ENCODE measurements at places on chromosomes 11 and 22.

GRCh38 chr11:104876324-104876723 is 21.9 kb downstream of the CASP12 start:
- no peak for DNase-seq

- DNase-seq = no peak
Observed at GRCh38 chr11:34609850-34610249, 11.0 kb upstream of the EHF start.

DNA sequence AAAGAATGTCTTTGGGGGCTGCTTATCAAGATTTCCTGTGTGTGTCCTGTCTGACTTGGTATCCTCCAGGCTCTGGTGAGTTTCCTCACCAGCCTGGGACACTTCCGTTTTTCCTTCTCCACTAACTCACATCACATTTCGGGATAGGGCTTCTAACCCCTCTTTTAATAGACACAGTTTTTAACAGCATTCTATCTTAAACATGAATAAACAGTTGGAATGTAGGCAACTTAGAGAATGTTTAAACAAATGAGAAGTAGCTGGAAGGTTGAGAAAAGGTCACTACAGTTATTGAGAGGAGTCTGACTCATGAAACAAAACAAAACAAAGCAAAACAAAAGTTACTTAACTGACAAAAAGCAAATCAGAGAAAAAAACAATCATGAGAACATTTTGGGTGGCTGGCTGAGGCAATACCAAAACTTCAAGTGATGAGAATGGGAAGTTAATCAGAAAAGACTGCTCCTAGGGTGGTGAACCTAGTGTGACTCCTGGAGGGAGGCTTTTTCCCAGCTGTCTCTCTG is 64.7 kb upstream of the CTSC start:
- DNase-seq = no peak

DNA sequence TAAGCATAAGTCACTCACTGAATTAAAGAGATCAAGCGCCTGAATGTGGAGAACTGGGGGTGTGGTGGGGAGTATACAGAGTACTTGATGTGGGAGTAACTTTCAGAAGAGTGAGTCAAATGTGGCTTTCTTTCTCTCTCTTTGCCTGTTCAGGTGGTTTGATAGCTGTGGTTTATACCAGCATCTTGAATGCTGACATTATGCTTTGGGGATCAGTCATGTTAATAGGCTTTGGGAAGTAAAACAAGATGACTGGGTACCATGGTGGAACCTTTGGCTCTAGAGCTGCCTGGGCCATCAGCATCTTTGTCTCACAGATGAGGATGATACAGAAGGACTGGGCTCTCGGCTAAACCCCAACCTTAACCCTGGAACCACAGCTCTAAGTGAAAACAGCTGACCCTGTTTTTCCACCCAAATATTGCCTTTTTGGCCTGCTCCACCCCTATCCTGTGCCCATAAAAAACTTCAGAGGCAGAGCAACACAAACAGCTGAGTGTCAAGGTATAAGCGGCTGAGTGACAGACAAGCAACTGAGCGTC is 58.2 kb upstream of the GNAZ start:
- DNase-seq = no peak

DNA sequence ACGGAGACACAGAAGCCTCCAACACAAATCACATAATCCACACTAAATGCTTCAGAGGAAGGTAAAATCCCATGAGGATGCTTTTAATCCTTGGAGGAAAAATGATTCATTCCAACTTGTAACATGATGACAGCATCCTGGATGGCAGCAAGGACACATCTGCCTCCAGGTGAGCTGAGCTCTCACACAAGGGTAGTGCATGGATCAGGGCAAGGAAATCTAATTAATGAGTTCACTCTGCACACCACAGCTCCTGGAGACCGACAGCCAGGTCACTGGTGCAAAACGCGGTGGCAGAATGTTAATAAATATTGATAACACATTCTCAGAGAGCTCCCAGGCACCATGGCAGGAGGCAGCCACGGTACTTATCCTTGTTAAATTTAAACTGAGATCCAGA is 40.3 kb upstream of the CYP2D6 start:
- DNase-seq = no peak

GRCh38 chr11:1546536-1547466 is 25.3 kb downstream of the DUSP8 start:
- DNase-seq = no peak

DNA sequence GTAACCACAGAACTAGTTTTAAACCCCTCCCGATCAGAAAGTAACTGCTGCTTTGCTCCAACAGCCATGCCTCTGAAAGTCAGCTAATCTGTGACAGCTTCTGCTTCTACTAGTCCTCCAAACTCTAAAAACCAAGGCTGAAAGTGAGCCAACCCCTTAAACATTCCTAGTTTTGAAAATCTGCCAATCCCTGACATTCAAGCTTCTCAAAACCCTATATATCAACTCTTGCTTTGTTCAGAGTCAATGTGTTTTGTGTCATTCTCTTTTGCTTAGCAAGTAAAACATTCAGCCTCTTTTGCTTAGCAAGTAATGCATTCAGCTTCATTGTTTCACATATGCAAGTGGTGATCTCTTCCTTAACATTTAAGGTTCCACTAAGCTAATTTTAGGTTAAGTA is 56.9 kb downstream of the ATG16L2 start:
- DNase-seq = no peak

DNA sequence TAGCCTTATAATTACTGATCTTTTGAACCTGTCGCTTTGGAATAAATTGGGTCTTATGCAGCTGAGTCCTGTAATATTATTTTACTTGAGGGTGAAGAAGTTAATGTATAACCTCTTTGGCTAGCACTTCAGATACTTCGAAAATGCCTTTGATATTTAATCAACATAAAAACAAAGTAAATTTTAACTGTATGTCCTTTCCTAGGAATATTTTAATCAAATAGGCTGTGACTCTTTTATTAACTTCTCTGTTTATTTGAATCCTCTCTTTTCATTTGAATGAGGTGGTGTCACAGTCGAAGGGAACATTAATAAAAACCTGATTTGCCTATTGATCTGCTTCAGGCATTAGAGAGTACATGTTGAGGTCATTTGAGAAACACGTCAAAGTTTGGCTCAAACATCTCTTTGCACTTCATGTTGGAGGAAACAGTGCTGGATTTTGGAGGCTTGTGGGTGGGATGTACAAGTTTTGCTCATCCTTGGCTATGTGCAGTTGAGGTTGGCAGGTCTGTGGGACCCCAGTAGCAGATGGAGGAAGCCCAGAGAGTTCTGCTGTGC is 143.6 kb downstream of the NCAM1 start:
- no peak for DNase-seq

DNA sequence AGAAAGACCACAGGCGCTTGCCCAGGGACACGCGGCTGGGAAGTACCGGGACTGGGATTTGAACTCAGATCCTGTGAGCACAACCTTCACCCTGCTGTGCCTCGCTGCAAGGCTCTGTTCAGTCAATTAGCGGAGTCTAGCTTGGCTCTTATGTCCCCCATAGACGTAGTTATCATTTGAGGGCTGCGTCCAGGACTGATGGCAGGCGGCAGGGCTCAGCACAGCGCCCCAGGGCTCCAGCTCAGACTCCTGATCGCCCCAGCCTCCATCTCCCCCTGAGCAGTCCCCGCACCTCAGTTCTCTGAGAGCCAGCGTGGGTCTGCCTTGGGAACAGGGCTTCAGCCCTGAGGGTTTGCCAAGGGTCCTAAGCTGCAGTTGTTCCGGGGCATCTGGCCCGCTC is 19.8 kb downstream of the MRGPRG start:
- DNase-seq = no peak

DNA sequence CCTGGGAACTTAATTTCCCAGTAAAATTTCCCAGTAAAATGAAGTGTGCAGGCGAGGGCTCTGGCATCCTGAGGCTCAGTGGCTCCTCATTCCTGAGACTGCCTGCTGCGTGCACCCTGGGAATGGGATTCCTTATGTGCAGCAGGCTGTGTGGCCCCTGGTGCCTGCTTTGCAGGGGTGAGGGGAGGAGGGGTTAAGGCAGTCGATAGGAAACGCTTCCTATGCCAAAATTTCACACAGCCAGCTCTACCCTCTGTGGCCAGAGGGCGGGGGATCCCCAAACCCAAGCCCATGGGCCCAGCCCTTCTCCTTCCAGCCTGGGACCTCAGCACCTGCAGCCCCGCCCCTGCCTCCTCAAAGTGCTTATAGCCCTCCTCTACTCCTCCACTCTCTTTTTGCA is 12.1 kb upstream of the BAIAP2L2 start:
- no peak for DNase-seq

DNA sequence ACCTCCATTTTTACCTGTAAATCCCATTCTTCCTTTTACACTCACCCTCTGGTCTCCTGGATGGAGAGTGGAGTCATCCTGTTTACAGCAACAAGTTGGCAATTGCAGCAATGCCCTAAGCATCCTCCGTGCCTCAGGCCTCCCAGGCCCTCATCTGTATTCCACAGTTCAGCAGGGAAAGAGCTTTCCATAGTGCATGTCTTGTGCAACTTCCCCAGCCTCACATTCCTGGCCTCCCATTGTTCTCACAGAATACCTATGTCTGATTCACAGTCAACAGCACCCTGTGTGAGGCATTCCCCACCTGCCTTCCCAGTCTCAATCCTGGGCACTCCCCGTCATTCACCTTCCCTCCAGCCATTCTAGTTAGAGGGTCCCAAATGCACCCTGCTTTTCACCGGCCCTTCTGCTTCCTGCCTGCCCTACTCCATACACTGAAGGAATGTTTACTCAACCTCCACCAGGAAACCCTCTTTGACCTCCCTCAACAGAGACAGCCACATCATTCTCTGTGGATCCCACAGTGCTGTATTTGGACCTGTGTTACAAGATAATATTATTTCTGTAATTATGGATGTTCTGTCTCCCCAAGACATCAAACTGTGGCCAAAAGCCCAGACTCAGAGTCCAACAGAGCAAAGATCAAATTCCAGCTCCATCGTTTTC is 405.7 kb downstream of the BUD13 start:
- DNase-seq = no peak

GRCh38 chr22:37497062-37497599 is 10.9 kb upstream of the MFNG start:
- peak; percentile 64 for DNase-seq

DNA sequence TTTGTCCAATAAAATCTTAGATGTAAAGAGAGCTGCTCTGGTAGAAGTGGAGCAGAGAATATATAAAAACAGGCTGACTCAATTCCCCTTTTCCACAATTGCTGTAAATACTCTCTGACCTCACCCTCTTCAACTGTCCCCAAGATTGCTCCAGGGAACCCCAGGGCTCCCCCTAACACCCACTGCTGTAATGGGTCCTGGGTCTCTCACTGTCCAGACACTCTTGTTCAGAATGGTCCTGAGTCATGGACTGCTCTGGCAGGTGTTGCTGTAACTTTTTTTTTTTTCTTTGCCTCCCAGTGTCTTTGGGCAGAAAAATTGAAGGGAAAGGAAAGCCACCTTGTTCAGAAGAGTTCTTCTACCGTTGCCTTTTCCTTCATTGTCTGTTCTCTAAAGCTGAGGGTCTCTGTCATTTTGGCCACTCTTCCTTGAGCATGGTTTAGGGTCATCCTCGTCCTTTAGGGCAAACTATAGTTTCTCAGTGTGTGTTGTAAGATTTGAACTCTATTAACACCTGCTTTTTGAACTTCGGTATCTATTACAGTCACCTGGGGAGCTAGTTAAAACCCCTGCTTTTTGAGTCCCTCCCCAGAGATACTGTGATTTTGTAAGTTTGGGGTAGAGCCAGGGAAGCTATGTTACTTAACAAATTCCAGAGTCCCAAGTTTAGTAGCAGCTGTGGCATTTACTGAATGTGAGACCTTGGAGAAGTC is 209.5 kb downstream of the NAV2 start:
- no peak for DNase-seq

DNA sequence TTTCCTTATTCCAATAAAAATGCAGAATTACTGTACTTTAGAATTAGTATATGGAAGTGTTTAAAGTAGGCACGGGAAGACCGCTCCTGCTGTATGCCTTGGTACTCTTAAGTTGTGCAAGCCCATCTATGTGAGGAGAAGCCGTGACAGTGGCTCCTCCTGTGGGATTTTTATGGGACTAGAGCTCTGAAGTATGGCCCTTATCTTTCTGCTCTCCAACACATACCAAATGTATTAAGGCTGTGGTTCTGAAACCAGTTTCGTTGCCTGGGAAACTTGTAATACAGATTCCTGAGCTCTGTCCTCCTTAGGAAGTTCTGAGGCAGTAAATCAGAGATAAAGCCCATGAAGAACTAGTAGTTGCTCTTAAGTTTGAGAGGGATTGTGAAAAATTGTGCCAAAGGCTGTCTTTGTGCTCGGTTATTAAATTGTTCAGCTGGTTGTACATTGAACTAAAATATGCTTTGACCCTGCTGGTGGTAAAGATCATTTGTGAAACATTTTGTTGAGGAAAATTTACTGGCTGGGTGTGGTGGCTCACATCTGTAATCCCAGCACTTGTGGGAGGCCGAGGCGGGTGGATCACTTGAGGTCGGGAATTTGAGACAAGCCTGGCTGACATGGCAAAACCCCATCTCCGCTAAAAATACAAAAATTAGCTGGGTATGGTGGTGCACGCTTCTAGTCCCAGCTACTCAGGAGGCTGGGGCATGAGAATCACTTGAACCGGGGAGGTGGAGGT is 29.3 kb downstream of the RTN3 start:
- no peak for DNase-seq

DNA sequence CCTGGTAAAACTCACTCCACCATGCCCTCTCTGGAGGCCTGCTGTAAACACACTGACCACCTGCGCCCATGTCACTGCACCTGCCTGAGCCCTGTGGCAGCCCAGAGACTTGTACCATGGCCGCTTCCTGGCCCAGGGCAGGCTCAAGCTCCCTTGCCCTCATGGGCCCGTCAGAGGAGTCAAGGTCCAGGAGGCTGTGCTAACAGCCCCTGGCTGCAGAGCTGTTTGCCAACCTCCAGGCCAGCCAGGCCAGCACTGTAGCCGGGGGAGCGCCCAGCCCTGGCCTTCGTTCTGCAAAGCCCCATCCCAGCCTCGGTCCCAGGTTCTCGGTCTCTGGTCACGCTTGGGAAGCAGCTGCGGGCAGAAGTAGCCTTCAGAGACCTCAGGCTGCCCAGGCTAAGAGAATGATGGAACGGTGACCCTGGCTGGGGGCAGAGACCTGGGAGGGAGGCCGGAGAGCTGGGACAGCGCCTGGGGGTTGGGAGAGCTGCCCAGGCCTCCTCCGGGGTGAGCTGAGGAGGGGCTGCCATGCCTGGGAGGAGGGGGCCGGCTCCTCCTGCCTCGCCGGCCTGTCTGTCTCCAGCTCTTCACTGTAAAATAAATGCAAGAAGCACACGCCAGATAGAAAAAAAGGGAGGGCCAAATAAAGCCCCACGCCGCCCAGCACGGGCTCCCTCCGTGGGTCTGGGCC is 11.9 kb upstream of the TCF20 start:
- no peak for DNase-seq

DNA sequence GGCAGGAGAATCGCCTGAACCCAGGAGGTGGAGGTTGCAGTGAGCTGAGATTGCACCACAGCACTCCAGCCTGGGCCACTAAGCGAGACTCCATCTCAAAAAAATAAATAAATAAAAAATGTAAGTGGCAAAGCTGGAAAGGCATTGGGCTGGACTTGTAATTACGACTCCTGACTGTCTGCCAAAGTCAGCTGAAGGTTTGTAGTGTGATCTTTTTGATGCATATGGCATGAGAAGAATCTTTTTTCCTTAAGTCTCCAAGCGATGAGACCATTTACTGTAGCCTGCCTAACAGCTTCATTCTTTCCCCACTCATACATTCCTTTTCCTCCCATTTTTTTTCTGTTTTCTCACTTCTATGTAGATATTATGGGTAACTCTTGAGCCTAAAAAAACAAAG is 24.8 kb downstream of the CTNND1 start:
- no peak for DNase-seq

GRCh38 chr11:44358713-44359112 is 48.8 kb upstream of the ALX4 start:
- no peak for DNase-seq

GRCh38 chr11:114343493-114343892 is 47.3 kb downstream of the NNMT start:
- no peak for DNase-seq

GRCh38 chr11:95154514-95154913 is 64.9 kb downstream of the ENDOD1 start:
- peak; percentile 47 for DNase-seq
